ENCODE measurements at places on chromosomes 16 and 17.

GRCh38 chr16:9139965-9140364 lies 48.5 kb downstream of the HAPSTR1 start:
- DNase-seq, result no peak

GRCh38 chr16:66474750-66475199 lies 47.7 kb downstream of the BEAN1 start:
- DNase-seq, result peak; percentile 20

DNA sequence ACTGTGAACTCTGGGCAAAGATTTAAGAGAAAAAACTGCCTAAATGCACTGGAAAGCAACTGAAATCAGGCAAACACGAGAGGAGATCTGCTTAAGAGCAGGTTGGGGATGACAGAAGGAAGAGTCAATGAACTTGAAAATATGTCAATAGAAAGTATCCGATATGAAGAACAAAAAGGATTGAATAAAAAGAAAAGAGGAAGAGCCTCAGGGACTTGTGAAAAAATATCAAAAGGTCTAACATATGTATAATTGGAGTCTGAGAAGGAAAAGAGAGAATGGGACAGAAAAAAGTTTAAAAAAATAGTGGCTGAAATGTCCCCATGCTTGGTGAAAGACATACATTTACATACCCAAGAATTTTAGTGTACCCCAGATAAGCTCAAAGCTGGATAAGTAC lies 195.5 kb downstream of the COPRS start:
- no peak for DNase-seq

- no peak for DNase-seq
Observed at GRCh38 chr17:45895969-45896785, 1.8 kb downstream of the MAPT start.

GRCh38 chr17:58822148-58823050 lies 66.7 kb downstream of the PPM1E start:
- peak; percentile 20 for DNase-seq

- DNase-seq, result peak; percentile 62
Observed at GRCh38 chr17:82297714-82298537, 19.5 kb downstream of the CD7 start.

DNA sequence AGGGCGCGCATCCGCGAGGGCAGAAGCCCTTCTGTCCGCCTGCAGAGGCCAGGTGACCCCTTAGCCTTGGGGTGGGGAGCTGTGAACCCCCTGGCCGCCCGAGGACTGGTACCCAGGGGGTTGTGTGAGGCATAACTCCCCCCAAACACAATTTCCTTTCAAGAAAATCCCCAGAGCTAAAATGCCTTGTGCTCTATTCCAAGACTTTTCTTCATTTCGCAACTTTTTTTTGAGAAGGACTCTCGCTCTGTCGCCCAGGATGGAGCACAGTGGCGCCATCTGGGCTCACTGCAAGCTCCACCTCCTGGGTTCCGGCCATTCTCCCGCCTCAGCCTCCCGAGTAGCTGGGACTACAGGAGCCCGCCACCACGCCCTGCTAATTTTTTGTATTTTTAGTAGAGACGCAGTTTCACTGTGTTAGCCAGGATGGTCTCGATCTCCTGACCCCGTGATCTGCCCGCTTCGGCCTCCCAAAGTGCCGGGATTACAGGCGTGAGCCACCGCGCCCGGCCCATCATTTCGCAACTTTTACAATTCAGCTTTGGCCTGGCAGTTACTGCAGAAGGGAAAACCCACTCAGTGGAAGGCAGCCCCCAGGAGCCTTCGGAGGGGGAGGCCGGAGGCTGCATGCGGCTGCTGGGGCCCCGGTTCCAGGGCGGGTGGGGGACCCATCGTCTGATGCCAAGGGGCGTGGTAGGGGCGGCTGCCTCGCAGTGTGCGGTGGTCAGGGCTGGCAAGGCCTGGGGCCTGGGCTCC lies 963 bp upstream of the APRT start:
- no peak for DNase-seq

GRCh38 chr16:19933740-19934139 lies 49.1 kb upstream of the GPRC5B start:
- DNase-seq, result no peak

GRCh38 chr17:27241346-27241946 lies 52.5 kb upstream of the WSB1 start:
- DNase-seq, result no peak

GRCh38 chr17:7177191-7177953 lies 1.8 kb downstream of the ASGR1 start:
- peak; percentile 7 for DNase-seq

DNA sequence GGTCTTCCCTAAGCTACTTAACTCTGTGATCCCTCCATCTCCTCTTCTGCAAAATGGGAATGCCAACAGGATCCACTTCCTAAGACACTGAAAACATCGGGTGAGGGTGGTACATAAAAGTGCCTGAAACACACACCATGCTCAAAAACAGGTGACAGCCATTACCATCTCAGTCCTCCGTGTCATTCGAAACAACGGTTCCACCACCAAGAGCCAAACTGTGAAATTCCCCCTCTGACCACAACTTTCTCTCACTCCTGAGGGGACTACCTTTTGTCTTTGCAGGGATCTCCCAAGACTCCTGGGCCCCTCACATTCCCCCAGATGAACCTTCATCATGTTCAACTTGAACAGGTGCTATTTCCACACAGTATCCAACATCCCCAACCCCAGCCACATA lies 37.0 kb downstream of the NUBP1 start:
- no peak for DNase-seq

GRCh38 chr17:37725021-37725595 lies 19.8 kb downstream of the HNF1B start:
- DNase-seq, result no peak

DNA sequence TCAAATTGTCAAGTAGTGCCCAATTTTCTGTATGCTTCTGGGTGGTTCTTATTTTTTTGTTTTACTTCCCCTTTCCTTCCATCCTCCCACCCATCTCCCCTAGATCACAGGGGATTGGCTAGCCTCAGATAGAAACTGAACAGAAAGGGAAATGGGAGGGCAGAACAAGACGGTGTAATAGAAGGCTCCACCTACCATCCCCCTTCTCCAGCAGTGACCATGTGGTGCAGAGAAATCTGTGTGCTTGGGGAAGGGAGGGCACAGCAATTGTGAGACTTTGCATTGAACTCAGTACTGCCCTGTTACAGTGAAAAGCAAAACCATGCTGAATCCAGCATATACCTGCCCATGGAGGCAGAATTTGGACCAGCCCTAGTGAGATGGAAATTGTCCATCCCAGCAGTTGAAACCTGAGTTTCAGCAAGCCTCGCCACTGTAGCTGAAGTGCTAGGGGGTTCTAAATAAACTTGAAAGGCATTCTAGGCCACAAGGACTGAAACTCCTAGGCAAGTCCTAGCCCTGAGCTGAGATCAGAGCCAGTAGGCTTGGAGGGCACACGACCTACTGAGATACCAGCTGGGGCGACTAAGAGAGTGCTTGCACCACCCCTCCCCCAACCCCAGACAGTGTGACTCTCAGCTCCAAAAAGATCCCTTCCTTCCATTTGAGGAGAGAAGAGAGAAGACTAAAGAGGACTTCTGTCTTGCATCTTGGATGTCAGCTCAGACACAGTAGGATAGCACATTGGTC lies 5.2 kb downstream of the SLFN11 start:
- no peak for DNase-seq

DNA sequence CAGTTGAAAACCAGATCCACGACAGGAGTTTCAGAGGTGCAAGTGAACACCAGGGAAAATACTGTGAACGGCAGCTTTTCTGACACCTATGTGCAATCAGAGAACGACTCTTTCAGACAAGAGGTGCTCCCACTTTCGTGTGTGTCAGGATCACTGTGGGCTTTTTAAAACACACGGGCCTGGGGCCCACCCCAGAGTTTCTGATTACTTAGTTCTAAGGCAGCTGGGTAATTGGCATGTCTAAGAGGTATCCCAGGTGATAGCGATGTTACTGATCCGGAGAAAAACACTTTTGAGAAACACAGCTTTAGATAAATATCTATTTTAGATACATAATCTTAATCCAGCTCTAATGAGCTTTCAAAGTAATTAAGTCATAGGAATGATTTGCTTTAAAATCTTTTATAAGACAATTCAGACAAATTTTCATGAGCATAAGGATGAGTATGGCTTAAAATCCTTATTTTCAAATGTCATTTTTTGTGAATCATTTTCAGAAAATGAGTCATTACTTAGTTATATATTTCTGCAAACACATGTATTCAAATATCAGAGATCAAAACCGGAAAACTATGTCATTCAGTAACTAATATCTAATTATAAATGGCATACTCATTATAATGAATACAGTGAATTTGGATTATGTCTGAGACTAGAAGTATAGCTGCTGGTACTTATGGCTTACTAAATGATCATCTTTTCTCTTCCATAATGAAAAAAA lies 217.9 kb upstream of the PSMD7 start:
- DNase-seq, result no peak

DNA sequence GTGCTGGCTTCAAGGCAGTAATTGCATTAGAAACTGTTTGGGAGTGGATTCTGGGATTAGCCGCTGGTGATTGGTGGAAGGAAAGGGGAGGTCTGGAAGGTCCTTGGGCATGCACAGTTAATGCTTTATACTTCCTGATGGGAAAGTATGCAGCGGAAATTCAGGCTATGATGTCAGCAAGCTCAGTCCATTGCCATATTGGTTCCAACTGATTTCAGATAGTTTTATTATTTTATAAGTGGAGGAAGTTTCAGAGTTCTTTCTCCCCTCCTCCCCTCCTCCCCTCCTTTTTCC lies 8.1 kb upstream of the CMTR2 start:
- DNase-seq, result no peak

GRCh38 chr17:43171586-43172487 lies 823 bp downstream of the NBR1 start:
- no peak for DNase-seq

DNA sequence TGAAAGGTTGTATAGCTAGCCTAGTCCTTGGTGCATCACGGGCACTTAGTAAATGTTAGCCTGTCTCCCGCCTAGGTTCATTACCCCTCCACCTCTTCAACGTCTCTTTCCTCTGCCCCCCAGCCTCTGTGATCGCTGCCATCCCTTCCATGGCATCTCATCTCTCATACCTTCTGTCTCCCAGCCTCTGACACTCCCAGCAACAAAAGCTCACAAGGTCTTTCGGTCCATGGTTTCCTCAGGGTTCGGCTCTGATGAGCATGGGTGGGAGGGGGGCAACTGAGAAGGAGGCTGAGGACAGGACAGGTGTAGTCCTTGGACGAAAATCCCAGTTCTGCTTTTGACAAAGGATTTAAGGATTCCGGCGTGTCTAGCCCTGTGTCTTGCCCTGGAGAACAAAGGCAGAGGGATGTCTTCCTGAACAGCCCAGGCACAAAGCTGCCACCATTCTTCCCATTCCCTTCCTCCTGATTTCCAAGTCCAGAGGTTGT lies 16.7 kb downstream of the CCR7 start:
- DNase-seq, result no peak

- no peak for DNase-seq
Observed at GRCh38 chr17:30819971-30820705, 4.4 kb downstream of the CRLF3 start.

DNA sequence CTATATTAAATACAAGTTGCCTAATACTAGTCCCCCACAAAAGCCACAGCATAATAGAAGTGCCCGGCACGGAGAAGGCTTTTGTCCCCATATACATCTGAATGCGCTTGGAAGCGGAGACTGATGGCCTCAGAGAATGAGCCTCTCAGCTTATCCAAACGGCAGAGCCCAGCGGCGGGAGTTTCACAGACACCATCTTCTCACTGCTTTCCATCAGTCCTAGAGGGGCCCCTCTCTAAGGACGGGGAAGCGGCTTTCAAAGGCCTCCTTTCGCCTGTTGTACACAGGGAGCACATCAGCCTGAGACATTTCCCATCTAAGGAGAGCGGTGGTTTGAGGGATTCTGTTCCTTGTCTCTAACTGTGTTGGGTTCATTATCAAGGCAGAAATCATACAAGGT lies 16.9 kb downstream of the NXN start:
- DNase-seq, result no peak

DNA sequence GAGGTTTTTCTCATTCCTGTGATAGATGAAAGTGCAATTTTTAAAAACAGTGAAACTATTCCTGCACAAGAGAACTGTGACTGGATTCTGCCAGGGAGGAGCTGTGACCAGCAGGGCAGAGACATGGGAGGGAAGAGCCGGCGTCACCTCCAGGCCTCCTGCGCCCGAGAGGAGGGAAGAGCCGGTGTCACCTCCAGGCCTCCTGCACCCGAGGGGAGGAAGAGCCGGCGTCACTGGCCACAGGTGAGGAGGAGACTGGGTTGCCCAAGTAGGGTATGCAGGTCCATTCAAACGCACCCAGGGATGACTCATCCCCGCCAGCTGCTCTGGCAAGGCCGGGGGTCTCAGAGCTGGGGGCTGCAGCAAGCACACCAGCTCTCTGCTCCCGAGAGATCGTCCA lies 56.7 kb downstream of the METRNL start:
- DNase-seq, result no peak

GRCh38 chr17:14119546-14119945 lies 50.2 kb downstream of the COX10 start:
- no peak for DNase-seq

DNA sequence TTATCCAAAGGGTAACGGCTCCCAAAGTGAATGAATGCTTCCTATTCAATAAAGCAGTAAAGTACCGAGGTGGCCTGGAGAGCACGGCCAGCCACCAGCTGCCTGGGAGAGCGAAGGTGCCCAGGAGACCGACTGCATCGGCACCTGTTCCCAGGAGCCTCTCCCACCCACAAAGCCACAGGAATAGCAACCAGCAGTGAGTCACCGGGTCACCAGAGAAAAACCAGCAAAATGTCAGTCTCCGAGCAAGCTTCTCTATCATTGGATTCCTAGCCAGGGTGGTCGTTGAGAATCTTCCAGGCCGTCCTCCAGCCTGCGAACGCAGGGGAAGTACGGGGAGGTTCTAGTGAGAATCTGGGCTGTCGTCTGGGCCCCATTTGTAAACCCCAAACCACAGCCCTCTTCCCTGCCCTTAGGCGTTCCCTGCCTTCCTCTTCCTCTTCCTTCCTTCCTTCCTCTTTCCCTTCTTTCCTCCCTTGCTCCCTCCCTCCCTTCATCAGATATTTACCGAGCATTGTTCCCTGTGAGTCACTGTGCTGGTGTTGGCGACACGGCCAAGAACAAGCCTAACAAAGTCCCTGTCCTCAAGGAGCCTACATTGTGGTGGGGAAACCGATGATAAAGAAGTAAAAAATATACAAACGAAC lies 114.6 kb downstream of the SLC39A11 start:
- DNase-seq, result no peak

- DNase-seq, result peak; percentile 91
Observed at GRCh38 chr16:56191156-56191815, at the start of gene GNAO1. Gene GNAO1 (plus strand): TSS chr16:56191489. CDS start chr16:56192236, 747 bp downstream.

DNA sequence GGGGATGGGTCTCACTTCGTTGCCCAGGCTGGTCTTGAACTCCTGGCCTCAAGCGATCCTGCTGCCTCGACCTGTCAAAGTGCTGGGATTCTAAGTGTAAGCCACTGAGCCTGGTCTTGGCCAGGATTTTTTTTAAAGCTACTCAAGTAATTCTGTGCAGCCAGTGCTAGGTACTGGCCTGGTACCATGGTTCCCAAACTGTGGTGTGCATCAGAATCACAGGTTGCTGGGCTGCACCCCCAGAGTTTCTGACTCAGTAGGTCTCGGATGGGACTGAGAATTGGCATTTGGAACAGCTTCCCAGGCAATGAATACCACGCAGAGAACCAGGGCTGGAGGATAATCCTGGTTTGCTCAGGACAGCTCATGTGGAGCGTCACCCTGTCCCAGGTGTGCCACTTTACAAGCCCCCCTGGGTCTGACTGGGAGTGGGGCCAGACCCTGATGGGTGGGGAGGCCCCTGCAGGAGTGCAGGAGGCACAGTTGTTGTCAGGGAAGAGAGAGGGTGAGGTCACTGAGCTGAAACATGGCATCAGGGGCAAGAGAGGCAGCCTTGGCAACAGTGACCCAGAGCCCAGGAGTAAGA lies 10.7 kb upstream of the MRPS23 start:
- DNase-seq, result no peak

GRCh38 chr16:80687606-80688005 lies 116.8 kb downstream of the CDYL2 start:
- no peak for DNase-seq

All from NCI-H774 (cell line).